ENCODE measurements at places on chromosomes 6 and 20.
A peak's percentile ranks its signal among the peaks of the same experiment; 100 is the strongest.

GRCh38 chr6:47789553-47789952, 7.7 kb downstream of the OPN5 start:
- no peak overlapping the region for H3K27ac ChIP-seq
- H3K36me3 ChIP-seq: no peaks in the 10 kb centered on the region
- H3K4me3 ChIP-seq: no peak overlapping the region
- H3K27me3 ChIP-seq: no peaks in the 10 kb centered on the region
- DNase-seq: no peak

DNA sequence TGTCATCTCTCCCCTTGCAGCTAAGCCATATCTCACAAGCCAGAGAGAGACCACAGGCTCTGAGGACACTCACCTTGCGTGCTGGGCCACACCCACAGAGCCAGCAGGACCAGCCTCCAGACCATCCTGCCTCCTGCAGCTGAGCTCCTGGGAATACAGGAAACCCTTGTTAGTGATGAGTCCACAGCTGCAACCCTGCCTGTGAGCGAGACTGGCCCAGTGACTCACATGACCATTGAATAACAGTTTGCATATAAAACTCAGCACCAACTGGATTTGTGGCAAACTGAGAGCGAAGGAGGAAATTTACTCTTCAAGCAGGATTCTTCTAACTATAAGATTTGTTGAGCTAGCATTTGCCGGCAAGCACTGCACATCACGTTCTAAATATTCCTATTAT, 3.0 kb downstream of the THBS2 start:
- no peak overlapping the region for H3K4me3 ChIP-seq
- H3K27me3 ChIP-seq: no peaks in the 10 kb centered on the region
- H3K27ac ChIP-seq: peak overlapping the region; percentile 33
- DNase-seq: no peak
- H3K4me1 ChIP-seq: peaks cover 12% of the 10 kb centered on the region

- H3K27me3 ChIP-seq: no peaks in the 10 kb centered on the region
- no peaks in the 10 kb centered on the region for H3K4me1 ChIP-seq
- H3K27ac ChIP-seq: no peak overlapping the region
- H3K4me3 ChIP-seq: no peak overlapping the region
Observed at GRCh38 chr20:33328157-33329137, 45.4 kb downstream of the BPIFB1 start.

DNA sequence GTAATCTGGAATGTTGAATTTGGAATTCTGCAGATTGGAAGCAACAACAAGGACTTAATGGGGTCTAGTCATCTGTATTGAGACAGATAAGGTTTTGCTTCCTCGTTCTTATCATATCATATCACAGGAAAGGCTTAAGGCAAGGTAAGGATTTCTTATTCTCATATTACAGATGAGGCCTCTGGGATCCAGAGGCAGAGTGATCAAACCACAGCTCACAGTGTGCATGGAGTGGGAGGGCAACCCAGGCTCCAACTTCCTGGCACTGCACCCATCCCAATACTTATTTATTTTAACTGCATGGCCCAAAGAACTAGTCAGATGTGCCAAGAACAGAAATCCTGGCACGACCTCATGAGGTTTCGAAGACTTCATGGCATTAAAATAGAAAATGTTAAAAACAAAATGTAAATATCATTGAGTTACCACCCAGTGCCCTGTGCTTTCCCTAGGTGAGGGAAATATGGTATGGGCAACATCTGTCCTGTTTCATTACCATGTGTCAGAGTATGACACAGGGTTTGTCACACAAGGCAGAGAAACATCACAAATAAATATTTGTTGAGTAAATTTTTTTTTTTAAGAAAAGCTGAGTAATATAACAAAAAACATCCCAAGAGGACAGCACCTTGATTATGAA, 191.9 kb downstream of the ISM1 start:
- peaks cover 13% of the 10 kb centered on the region for H3K36me3 ChIP-seq
- no peaks in the 10 kb centered on the region for H3K4me1 ChIP-seq
- H3K27me3 ChIP-seq: no peaks in the 10 kb centered on the region
- H3K27ac ChIP-seq: no peak overlapping the region

DNA sequence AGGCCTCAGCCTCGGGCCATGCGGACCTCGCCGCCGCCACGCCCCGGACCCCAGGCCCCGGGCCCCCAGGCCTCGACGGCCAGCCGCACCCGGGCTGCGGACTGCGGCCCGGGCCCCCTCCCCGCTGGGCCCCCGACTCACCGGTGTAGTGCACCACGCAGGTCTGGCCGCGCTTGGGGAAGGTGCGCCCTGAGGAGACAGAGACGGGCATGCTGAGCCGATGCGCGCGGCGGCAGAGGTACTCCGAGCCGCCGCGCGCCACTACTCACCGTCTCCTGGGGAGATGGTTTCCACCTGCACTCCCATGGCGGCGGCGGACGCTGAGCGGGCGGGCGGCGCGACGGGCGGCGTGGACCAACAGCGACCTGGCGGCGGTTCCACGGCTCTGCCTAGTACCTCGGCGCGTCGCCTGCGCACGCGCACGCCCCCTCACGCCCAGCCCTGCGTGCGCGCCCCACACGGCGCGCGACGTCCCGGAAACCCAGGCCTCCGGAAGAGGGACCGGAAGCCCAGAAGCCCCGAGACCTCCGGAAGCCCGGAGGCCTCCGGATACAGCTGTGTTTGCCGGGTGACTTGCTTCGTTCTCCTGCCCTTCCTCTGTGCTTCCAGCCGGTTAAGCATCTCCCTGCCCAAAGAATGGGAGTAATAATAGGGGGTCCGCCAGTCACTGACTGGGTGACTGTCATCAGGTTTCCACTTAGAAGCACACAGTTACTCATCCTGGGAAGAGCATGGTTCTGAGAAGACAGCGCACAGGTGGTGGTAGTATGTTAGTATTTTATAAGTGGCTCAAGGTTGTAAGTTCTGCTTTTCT, at the start of gene FKBP1A:
Gene FKBP1A (minus strand): TSS at position 362 of the 814 bp plus-strand sequence. CDS start 56 bp downstream, at position 306.
- no peaks in the 10 kb centered on the region for H3K27me3 ChIP-seq
- no peaks in the 10 kb centered on the region for H3K36me3 ChIP-seq
- peak; percentile 71 for DNase-seq
- peak within 1 kb of the TSS; percentile 87 for H3K27ac ChIP-seq

- DNase-seq: no peak
- H3K4me1 ChIP-seq: no peaks in the 10 kb centered on the region
- no peaks in the 10 kb centered on the region for H3K36me3 ChIP-seq
- no peak overlapping the region for H3K27ac ChIP-seq
- H3K27me3 ChIP-seq: no peaks in the 10 kb centered on the region
Observed at GRCh38 chr6:127592964-127593363, 16.0 kb downstream of the C6orf58 start.

GRCh38 chr6:154093231-154094044, 54.4 kb downstream of the OPRM1 start:
- H3K4me3 ChIP-seq: no peak overlapping the region
- no peaks in the 10 kb centered on the region for H3K27me3 ChIP-seq
- no peaks in the 10 kb centered on the region for H3K36me3 ChIP-seq
- H3K4me1 ChIP-seq: no peaks in the 10 kb centered on the region
- H3K27ac ChIP-seq: no peak overlapping the region

GRCh38 chr6:82179415-82179814, 68.1 kb downstream of the IBTK start:
- no peaks in the 10 kb centered on the region for H3K36me3 ChIP-seq
- no peaks in the 10 kb centered on the region for H3K4me1 ChIP-seq
- no peak for DNase-seq
- no peak overlapping the region for H3K27ac ChIP-seq
- H3K4me3 ChIP-seq: no peak overlapping the region

DNA sequence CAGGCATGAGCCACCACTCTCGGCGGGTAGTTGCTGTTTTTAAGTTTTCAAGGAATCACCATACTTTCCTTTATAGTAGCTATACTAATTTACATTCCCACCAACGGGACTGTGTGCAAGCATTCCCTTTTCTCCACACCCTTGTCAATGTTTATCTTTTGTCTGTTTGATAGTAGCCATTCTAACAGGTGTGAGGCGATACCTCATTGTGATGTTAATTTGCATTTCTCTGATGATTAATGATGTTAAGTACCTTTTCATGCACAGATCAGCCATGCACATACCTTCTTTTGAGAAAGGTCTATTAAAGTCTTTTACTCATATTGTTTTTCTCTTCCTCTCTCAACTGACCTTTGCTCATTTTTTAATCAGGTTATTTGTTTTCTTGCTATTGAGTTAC, 43.0 kb upstream of the CCND3 start:
- H3K27ac ChIP-seq: no peak overlapping the region
- no peaks in the 10 kb centered on the region for H3K36me3 ChIP-seq
- no peak for DNase-seq
- no peaks in the 10 kb centered on the region for H3K27me3 ChIP-seq
- H3K4me1 ChIP-seq: no peaks in the 10 kb centered on the region
- no peak overlapping the region for H3K4me3 ChIP-seq

DNA sequence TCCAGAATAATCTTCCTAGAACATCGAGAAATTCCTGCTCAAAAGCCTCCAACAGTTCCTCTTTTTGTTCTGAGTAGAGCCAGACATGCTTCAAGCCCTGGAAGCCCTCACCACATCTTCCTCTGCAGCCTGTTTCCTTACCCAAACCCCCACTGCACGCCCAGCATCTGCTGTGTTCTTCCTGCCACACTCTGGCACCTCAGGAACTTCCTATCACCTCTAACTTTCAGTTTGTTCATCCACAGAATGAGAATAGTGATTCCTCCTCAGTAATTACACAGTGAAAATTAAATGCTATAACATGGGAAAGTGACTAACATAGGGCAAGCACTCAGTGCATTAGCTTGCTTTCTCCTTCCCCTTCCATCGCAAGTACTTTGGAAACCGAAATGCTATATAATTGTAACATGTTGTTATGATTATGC, 26.3 kb downstream of the C6orf89 start:
- H3K4me1 ChIP-seq: peaks cover 56% of the 10 kb centered on the region
- H3K4me3 ChIP-seq: no peak overlapping the region
- H3K27me3 ChIP-seq: no peaks in the 10 kb centered on the region
- H3K36me3 ChIP-seq: peaks cover 57% of the 10 kb centered on the region

GRCh38 chr6:167826230-167826895, 348 bp upstream of the AFDN start:
- peak; percentile 50 for DNase-seq
- no peaks in the 10 kb centered on the region for H3K36me3 ChIP-seq
- H3K27ac ChIP-seq: peak overlapping the region; percentile 67
- H3K27me3 ChIP-seq: peaks cover 7% of the 10 kb centered on the region
- peak overlapping the region; percentile 72 for H3K4me3 ChIP-seq
- no peaks in the 10 kb centered on the region for H3K4me1 ChIP-seq

DNA sequence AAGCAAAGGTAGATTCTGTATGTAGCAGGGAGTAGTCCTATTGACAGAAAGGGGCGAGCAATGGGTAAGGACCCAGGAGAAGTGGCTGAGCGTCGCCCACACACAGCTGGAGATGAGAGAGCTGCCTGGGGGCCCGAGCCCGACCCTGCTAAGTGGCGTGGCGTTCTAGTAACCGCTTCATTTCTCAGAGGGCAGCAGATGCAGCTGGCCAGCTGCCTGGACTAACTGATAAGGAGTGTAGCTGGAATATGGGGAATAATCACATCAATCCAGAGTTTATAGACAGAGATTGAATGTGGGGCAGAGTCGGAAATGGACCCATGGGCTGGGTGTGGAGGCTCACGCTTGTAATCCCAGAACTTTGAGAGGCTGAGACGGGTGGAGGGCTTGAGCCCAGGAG, 64.4 kb downstream of the EZR start:
- H3K4me1 ChIP-seq: no peaks in the 10 kb centered on the region
- no peaks in the 10 kb centered on the region for H3K27me3 ChIP-seq
- H3K36me3 ChIP-seq: no peaks in the 10 kb centered on the region
- no peak overlapping the region for H3K27ac ChIP-seq
- DNase-seq: no peak

DNA sequence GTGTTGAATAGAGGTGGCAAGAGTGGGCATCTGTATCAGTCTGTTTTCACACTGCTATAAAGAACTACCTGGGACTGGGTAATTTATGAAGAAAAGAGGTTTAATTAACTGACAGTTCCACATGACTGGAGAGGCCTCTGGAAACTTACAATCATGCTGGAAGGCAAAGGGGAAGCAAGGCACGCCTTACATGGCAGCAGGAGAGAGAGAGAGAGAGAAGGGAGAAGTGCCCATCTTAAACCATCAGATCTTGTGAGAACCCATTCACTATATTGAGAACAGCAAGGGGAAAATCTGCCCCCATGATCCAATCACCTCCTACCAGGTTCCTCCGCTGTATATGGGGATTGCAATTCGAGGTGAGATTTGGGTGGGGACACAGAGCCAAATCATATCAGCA, 18.6 kb upstream of the PPP1R14C start:
- H3K4me1 ChIP-seq: no peaks in the 10 kb centered on the region
- H3K36me3 ChIP-seq: no peaks in the 10 kb centered on the region
- no peaks in the 10 kb centered on the region for H3K27me3 ChIP-seq

DNA sequence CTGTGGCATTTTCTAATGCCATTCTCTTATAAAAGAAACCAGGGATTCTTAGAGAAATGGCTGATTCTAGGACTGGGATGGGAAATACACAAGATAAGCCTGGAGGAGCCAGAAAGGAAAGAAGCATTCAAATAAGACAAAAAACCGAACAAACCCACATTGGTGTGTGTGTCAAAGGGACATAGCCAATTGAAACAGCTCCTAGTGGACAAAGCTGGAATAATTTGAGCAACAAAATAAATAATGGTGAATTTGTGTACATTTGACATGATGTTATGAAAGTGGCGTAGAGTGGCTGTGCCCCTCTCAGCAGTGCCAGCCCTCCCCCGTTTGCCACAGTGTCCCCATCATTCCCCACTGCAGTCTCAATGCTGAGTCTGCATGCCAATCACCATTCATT, 55.5 kb downstream of the B3GAT2 start:
- H3K27ac ChIP-seq: no peak overlapping the region
- H3K27me3 ChIP-seq: no peaks in the 10 kb centered on the region
- H3K4me3 ChIP-seq: no peak overlapping the region
- H3K36me3 ChIP-seq: no peaks in the 10 kb centered on the region

- H3K4me1 ChIP-seq: no peaks in the 10 kb centered on the region
- no peak overlapping the region for H3K27ac ChIP-seq
- H3K4me3 ChIP-seq: no peak overlapping the region
- H3K27me3 ChIP-seq: no peaks in the 10 kb centered on the region
Observed at GRCh38 chr6:105536961-105537360, 134.1 kb upstream of the PREP start.

DNA sequence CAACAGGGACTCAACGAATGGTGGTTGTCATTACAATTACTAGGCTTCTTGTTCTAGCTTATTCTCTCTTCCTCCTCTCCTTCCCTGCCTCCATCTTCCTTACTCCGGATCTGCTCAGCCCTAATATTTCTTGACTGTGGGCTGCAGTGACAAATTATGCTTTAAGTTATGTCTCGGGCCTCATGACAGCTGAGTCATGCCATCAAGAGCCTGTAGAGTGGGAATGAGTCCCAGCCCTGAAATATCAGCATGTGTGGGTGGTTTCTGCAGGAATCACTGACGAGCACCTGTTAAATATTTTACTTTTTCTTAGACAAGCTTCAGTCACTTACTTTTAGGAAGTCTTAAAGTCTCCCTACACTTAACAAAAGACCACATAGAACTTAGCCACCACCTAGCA, 83.1 kb upstream of the CBLN4 start:
- H3K4me3 ChIP-seq: no peak overlapping the region
- no peaks in the 10 kb centered on the region for H3K4me1 ChIP-seq
- no peak for DNase-seq
- no peak overlapping the region for H3K27ac ChIP-seq
- H3K27me3 ChIP-seq: no peaks in the 10 kb centered on the region
- H3K36me3 ChIP-seq: no peaks in the 10 kb centered on the region

All from tibial nerve (tissue), 4 donors.